ENCODE measurements at places on chromosomes 5 and 9. TPM values are rescaled to one million over a fixed set of nuclear protein-coding genes. Genes with fewer than 3 reads are reported as not detected.
A peak's percentile ranks its signal among the peaks of the same experiment; 100 is the strongest.

CCDC107 gene
- total RNA-seq = 70.9 TPM

OR13F1 gene
- total RNA-seq = not detected

ZNF608 gene
- total RNA-seq = 21.8 TPM

PCDHA9 gene
- total RNA-seq = 0.05 TPM

ENC1 gene
- 5.5 TPM for total RNA-seq

MED7 gene
- 9.4 TPM for total RNA-seq

FOXD4L4 gene
- 0.24 TPM for total RNA-seq

C9orf152 gene
- not detected for total RNA-seq

GFPT2 gene
- 44.5 TPM for total RNA-seq

OR1N2 gene
- not detected for total RNA-seq

PCDHB10 gene
- total RNA-seq = 1.5 TPM

TXNDC15 gene
- 56.3 TPM for total RNA-seq

SH3GL2 gene
- 0.18 TPM for total RNA-seq

SLC36A3 gene
- not detected for total RNA-seq

AHRR gene
- 3.8 TPM for total RNA-seq

LOX gene
- total RNA-seq = 25.2 TPM

FOXD4L5 gene
- 0.10 TPM for total RNA-seq

ERGIC1 gene
- total RNA-seq = 90.8 TPM

DNA sequence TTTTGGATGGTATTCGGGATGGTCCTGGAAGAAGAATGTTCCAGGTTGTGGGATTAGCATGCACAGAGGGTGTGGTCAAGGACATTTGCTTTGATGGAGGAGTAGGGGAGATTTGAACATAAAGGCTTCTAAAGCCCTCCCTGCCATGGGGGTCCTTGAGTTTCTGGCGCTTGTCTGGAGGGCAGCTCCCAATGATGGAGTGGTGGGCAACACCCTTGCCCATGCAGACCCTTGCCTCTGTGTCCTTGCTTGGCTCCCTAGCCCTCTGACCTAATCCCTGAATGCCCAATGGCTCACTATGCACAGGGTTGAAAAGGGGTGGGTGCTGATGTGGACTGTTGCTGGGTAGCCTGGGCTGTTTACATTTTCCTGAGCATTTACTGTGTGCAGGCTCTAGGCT lies 66.6 kb downstream of the RALGPS1 start:
- DNase-seq = no peak

- DNase-seq = no peak
Observed at GRCh38 chr5:72463449-72464052, 43.7 kb downstream of the ZNF366 start.

GRCh38 chr9:655875-656274 lies 185.6 kb upstream of the DMRT1 start:
- DNase-seq = peak; percentile 95

DNA sequence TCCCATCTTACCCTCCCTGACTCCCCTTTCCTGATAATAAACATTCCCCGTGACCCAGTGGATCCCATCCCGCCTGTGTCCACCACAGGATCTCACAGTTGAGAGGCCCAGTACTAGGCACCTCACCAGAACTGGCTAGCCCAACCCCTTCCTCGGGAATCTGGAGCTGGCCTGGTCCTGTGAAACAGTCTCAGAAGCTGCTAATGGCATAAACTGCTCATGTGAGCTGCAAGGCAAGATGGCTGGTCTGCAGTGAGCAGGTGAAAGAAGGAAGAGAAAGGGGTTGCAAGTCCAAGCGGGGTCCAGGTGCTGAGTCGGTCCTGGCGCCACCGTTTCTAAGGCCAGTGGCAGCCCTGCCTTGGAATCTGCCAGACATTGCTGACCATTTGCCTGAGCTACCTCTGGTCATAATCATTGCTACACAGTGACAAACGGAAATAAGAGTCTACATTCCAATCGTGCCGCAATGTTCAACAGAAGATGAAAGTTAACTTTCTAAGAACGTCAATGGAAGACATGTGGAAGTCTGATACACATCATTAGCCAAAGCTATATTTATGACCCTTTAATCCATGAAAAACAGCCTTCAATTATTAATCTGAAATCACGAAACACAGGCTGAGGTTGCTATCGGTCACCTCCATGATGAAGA lies 33.7 kb downstream of the DNAH5 start:
- DNase-seq = no peak

DNA sequence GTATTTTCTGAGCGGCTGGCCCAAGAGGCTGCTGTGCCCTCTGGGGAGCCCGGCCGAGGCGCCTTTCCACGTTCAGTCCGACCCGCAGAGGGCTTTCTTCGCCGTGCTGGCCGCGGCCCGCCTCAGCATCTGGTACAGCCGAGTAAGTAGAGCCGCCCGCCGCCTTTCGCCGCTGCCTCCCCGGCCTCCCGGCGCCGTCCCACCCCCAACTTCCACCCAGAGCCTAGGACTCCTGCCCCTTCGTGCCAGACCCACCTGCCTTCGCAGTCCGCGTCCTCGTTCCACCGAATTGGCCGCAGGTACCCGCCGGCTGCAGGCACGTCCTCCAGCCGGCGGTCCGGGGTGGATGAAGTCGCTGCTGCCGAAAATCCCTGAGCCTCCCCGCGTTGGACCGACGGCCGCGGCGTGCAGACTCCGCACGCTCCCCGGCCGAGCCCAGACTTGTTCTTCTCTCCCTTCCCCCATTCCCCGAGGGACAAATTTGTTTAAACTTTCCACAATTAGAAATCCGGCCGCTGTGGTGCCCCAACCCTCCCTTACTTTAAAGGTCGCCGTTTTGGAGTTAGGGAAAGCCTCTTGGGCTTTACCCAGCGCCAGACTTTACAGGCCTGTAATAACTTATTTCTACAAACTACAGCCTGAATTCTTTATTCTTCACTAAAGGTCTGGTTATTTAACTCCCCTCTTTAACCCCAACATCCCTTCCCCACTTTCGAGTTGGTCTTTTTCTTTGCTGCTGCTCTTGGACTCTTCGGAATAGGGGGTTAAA lies 589 bp downstream of the RIC1 start:
- peak; percentile 63 for DNase-seq

- no peak for DNase-seq
Observed at GRCh38 chr5:61435368-61435767, 103.3 kb downstream of the ZSWIM6 start.

DNA sequence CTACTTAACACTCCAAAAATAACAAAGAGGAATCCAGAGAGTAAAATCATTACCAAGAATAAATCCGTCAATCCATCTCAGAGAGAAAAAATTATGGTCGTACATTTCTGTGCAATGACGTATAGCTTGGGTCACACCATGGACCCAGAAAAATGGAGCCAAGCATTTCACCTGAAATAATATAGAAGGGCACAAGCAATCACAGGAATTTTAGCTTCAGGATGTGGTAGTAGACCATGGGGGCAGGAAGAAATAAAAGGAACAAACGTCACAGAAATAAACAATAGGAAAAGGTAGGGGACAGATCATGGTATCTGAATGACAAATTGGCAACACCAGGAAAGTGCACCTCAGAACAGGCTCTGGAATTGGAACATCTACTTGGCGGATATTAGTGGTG lies 231.0 kb downstream of the PLK2 start:
- DNase-seq = no peak

DNA sequence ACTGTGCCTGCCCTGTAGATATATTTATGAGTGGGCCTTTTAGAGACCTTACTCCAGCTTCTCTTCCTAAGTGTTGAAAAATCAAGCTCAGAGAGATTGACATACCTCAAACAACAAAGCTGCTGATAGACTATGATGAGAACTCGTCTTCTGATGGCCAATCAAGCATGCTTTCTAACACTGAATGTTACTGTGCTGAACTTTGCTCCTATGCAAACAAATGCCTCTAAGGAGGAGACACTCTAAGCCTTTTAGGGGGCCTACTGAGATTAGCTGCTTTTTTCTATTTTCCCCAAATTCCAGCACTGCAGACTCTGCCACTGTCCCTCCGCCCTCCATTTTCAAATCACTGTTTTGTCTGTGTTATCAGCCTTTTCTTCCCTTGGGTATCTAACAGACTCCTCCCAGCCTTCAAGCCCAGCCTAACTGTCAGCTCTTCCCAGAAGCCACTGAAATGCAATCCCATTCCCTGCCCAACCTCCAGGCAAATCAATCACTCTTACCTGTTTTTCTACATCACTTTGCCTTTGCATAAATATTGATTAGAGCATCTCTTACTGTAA lies 39.5 kb downstream of the TXNDC8 start:
- no peak for DNase-seq

- no peak for DNase-seq
Observed at GRCh38 chr9:113636693-113637092, 173.2 kb downstream of the RGS3 start.

- DNase-seq = no peak
Observed at GRCh38 chr9:72627956-72628540, 106.6 kb downstream of the TMC1 start.

GRCh38 chr5:172871536-172871935 lies 37.5 kb downstream of the ERGIC1 start:
- DNase-seq = no peak

GRCh38 chr9:134426436-134426835 lies 100.2 kb downstream of the RXRA start:
- DNase-seq = no peak

DNA sequence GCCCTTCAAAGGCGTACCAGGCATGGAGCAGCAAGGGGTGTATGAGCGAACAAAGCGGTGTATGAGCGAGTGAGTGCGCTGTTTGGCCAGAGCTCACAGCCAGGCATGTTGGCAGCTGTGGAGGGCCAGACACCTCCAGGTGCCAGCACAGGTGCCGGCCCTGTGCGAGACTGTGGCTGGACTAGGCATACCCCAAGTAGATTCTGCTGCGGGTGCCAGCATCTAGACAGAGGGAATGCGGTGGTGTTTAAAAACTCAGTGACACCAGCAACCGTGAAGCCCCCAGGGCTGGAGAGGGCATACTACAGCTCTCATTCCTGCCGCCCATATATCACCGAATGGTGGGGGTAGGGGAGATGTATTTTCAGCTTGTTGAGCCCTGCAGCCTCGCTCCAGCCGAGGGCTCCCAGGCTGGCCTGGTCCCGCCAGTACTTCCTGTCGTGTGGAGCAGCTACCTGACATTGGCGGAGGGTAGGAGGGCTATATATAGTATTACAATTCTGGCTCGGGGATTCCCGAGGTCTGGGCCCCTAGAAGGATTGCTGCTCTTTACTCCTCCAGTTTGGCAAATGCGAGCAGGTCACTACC lies 1829.6 kb upstream of the NUDT12 start:
- DNase-seq = no peak

GRCh38 chr5:14208071-14209021 lies 65.2 kb downstream of the TRIO start:
- DNase-seq = no peak

DNA sequence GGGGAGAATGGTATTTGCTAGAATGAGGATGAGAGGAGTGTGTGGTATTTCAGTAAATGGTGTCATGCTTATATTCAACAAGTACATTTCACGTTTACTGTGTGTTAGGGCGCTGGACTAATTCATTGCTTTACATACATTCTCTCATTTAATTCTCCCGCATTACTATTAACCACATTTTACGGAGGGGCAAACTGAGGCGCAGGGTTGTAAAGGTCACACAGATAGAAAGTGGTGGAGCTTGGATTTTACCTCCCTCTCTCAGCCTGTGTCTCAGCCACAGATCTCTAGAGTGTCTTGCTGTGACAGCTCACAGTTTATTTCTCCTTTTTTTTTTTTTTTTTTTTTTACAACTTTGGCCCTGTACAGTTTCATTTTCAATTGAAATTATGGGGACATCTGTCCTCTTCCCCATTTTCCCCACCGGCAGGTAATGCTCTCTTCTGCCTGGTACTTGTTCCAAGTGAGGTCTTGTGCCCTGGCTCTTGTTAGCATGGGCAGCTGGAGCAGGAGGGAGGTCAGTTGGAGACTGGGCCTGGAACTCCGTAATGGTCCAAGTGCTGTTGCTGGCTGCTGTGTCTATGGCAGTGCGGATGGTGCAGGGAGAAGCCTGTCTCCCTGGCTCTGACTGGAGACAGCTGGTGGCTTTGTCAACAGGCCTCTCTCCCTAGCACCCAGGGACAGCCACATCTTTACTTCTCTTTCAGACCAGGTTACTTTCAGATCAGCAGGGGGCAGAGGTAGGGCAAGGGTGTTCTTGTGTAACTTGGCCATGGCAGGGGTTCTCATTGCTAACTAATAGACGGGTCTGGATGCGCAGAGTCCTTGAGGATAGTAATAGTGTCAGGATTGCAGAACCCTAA lies 20.5 kb upstream of the NDST1 start:
- DNase-seq = no peak

- no peak for DNase-seq
Observed at GRCh38 chr9:91814753-91815152, 135.3 kb downstream of the ROR2 start.

GRCh38 chr5:133246376-133247150 lies 194.8 kb downstream of the HSPA4 start:
- DNase-seq = no peak

GRCh38 chr9:110591526-110591925 lies 12.0 kb upstream of the SVEP1 start:
- no peak for DNase-seq

- no peak for DNase-seq
Observed at GRCh38 chr9:122286764-122287163, 22.1 kb downstream of the MRRF start.

DNA sequence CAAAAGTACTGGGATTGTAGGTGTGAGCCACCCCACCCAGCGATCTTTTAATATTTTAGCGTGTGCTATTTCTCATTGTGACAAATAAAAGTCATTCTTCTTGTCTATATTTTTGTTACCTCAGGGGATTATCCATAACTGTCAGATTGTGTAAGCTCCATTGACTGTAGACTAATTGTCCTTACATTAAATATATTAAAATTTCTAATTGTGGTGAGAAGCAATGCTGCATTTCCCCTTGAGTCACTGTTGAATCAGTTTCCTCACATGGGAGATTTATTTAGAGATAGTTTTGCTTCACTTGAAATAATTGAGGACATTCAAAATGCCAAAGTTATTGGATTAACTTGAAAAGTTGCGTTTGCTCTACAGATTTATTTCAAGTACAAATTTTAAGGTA lies 782.4 kb upstream of the WWC1 start:
- DNase-seq = no peak

GRCh38 chr5:82097-82496 lies 9.9 kb upstream of the PLEKHG4B start:
- DNase-seq = no peak

GRCh38 chr9:16121601-16122286 lies 568.9 kb downstream of the CCDC171 start:
- DNase-seq = no peak

GRCh38 chr5:130090569-130091270 lies 186.5 kb downstream of the CHSY3 start:
- DNase-seq = no peak

DNA sequence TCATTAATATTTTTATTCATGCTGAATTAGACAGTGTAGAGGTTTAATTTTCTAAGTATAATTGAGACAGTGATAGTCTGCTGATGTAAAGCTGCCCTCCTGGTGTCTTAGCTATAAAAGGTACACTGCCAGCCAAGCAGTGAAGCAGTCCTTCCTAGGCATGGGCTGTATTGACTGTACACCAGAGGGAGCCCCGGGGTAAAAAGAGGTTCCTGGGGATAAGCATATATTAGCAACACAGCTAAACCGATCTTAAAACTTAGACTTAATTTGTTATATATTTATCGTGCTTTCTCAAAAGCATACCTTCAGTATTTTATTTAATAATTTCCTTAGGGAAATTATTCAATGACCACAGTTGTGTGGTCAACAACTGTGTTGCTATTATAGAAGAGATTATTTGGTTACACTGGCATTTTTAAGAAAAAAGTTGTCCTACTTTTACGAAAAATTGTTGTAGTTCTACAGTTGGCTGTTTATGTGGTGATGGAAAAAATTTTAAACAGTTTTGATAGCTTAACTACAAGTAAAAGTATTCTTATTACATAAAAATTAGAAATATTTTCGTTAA lies 68.8 kb downstream of the ELL2 start:
- DNase-seq = no peak

Data from left cardiac atrium (tissue), 4 donors.